NCI-H1417 (cell line): ENCODE measurements at places on chromosomes 13 and 19.
A peak's percentile ranks its signal among the peaks of the same experiment; 100 is the strongest.

- no peak for DNase-seq
Measured at GRCh38 chr19:4068047-4068966, 1.6 kb upstream of the ZBTB7A start.

- DNase-seq, result no peak
Measured at GRCh38 chr13:28718196-28718542, 601 bp downstream of the SLC46A3 start.

DNA sequence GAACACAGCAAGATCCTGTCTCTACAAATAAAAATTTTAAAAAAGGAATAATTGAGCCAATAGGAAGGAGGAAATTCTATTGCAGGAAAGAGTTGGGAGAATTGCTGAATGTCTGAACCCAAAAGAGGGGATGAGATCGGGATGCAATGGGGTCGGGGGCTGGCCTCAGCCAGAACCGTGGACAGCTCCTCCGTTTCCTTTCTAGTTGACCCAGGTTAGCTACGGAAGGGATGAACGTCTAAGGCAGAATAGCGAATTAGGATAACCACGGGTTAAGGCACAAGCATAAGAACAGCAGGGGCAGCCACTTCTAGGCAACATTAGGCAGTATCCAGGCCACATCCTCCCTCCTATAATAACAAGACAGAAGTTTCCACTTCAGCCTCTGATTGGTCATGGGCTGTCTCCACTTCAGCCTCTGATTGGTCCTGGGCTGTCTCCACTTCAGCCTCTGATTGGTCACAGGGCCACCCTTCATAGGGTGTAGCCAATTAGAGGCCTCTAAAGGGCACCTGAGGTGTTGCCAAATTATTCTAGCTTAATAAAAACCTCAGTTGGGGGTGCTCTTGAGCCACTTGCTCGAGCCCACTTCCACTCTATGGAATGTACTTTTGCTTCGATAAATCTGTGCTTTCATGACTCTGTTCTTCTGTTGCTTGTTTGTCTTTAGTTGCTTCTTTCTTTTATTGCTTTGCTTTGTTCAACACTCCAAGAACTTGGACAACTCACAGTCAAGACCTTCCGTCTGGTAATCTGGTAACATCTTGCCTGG lies 24.9 kb upstream of the TPM4 start:
- DNase-seq, result no peak

GRCh38 chr19:51439021-51439465 lies 19.2 kb downstream of the SIGLEC8 start:
- DNase-seq, result no peak

DNA sequence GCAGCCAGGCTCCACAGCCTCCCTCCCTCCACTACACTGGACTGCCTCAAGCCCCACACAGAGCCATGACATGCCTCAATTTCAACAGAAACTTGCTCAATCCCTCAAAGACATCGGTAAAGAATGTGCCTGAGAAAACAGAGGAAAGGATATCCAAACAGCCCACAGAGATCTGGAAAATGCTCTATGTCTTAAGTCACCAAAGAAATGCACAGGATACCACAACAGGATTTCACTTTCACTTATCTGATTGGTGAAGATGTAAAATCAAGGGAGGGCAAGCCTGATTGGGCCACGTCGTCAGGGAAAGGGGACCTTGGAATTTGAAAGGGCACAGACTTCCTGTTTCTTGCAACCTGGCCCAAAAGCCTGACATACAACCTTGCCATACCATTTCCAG lies 14.2 kb downstream of the CACNA1A start:
- DNase-seq, result no peak

GRCh38 chr13:74118328-74118727 lies 15.9 kb downstream of the KLF12 start:
- no peak for DNase-seq

DNA sequence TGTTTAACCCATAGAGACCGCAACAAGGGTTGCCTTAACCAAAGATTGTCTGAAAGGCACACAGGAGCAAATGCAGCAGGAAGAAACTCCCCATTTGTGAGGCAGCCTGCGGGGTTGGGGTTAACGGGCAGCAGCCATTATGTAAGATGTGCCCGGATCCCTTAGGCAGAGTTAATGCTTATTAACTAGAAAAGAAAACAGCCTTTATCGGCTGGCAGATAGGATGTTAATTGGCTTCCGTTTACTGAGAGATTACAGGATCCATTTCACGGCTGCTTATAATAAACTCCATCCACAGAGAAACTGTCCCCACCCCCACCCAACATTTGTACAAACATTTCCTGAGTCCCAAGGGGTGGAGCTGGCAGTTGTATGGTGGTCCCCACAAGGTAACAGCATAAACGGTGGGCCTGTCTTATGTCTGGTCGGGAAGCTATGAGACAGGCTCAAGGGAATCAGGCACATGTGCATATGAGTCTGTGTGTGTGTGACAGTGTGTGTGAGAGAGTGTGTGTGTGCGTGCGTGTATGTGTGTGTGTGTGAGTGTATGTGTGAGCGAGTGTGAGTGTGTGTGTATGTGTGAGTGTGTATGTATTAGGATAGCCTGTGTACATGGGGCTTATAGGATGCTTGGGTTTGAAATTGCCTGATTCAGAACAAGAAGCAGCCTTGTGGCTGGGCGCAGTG lies 10.5 kb downstream of the SLC25A42 start:
- peak; percentile 62 for DNase-seq

- no peak for DNase-seq
Measured at GRCh38 chr19:608155-609003, 18.7 kb downstream of the HCN2 start.

DNA sequence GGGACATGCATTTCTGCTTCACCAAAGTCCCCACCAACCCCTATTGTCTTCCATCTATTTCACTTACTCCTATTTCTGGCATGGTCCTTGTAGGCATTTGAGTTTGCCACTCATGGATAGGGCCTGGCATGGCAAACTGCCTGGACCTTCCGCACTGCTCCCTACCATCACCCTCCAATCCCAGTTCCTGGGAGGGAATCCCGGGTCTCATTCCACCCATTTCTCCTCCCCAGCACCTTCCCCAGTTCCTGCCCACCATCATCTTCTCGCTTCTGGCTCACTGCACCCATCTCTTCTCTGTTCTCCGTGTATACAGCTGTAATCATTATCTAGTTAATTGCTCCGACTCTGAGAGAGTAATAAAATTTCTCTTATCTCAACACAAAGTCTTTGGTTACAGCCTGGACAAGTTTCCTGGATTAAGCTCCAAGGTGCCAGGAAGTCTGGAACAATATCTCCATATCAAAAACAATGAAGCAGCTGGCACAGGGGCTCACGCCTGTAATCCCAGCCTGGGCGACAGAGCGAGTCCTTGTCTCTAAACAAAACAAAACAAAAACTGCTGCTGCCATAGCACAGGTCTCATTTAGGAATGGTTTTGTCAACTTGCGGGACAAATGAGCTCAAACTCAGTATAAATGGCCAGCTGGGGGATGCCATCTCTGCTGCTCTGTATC lies 17.0 kb upstream of the COX7A1 start:
- peak; percentile 52 for DNase-seq

DNA sequence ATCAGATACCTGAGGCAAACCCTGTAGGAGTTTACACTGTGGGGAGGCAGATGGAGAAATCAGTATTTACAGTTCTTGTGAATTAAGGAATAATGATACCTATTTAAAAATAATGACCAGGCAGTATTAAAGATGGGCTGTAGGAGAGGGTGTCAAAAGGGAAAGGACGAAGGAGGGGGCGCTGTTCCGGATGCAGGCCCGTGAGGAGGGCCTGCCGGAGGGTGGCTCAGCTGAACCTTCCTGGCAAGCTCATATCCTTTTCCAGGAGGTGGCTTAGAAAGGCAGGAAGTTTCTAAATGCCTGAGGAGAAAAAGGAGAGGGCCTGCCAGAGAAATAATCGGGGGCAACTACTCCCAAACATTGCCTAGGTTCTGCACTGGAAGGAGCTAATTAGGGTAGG lies 46.6 kb downstream of the MBNL2 start:
- DNase-seq, result no peak
